Cardiac septum (tissue), 1 donor: ENCODE measurements at places on chromosomes 1 and 21. TPM values are rescaled to one million over a fixed set of nuclear protein-coding genes. Genes with fewer than 3 reads are reported as not detected.
A peak's percentile ranks its signal among the peaks of the same experiment; 100 is the strongest.

DNA sequence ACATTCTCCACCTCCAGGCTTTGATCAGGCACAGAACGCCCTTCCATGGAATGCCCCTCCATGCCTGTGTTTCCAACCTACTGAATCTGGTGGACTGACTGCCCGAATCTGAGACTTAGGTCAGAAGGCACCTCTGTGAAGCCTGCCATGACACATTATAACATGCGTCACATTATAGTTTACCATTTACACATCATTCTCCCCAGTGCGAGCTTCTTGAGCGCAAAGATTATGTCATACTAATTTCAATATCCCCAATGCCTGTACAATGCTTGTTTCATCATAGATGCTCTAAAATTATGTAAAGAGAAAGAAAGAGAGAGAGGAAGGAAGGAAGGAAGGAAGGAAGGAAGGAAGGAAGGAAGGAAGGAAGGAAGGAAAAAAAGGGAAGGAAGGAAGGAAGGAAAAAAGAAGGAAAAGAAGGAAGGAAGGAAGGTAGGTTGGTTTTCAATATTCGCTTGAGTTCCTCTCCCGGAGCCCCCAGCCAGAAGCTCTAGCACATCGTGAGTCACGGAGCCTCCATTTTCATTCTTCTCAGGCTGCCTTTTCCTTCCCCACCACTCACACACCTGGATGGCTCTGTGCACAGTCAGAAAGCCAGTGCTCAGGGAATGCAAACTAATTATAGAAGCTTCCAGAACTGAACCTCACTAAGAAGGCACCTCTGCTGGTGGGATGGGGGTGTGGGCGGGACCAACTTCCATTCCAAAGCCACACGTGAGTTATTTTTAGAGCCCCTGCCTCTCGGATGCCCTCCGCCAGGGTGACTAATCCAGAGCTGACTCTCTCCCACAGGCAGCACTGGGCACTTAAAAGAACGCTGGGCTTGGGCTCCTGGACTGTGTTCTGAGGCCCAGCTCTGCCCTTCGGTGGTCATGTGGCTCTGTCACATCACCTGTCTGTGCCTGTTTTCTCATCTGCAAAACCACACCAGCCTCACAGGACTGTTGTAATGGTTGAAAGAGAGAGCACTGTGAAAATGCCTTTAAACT, 27.4 kb downstream of the LAMB3 start:
- peak; percentile 83 for DNase-seq

Gene UTS2
- not detected for total RNA-seq

Gene SLC37A1
- total RNA-seq: 6.7 TPM

- DNase-seq: no peak
Observed at GRCh38 chr1:1211541-1212441, 2.2 kb downstream of the TNFRSF4 start.

DNA sequence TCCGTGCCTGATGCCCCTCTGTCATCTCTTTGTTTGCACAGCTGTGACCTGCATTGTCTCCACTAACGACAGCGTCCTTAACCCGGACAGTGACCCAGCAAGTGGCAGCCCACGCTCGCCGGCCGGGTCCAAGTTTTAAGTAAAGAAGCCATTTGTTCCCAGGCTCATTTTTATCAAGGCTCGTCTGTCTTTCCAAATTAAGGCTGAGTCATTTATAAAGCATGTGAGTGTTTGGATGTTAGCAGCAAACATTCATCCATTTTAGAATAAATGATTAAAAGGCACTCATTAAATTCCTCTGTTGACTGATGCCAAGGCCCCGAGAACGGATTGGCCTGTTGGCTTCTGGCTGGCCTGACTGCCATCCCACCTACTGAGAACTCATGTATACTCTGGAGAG, 514.5 kb downstream of the NPHP4 start:
- DNase-seq: no peak

DNA sequence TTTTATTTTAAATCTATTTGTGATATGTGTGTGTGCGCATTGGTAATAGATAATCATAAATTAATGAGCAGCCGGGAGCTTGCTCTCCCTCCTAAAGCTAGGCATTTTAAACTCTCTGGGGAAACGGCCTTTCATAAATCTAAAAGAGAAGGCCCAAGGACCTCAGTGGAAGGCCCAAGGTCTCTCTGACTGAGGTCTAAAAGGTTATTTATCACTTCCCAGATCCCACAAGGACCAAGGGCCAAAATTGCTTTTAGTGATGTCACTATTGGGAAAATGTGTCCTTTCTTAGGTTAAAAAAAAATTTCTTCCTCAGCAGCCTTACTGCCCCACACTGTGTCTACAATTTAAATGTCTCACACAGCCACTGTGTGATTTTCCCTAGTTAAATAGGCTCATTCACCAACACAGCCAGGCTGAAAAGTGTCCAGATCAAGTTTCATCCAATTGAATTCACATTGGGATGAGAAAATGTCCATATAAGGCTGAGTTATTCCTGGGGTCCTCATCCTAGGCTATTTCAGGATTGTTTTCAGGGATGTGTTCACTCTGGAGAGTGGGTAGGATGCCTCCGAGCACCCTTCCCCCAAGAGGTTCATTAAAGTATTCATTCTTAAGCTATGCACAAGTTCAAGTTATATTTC, 46.1 kb downstream of the SLC44A3 start:
- no peak for DNase-seq

DNA sequence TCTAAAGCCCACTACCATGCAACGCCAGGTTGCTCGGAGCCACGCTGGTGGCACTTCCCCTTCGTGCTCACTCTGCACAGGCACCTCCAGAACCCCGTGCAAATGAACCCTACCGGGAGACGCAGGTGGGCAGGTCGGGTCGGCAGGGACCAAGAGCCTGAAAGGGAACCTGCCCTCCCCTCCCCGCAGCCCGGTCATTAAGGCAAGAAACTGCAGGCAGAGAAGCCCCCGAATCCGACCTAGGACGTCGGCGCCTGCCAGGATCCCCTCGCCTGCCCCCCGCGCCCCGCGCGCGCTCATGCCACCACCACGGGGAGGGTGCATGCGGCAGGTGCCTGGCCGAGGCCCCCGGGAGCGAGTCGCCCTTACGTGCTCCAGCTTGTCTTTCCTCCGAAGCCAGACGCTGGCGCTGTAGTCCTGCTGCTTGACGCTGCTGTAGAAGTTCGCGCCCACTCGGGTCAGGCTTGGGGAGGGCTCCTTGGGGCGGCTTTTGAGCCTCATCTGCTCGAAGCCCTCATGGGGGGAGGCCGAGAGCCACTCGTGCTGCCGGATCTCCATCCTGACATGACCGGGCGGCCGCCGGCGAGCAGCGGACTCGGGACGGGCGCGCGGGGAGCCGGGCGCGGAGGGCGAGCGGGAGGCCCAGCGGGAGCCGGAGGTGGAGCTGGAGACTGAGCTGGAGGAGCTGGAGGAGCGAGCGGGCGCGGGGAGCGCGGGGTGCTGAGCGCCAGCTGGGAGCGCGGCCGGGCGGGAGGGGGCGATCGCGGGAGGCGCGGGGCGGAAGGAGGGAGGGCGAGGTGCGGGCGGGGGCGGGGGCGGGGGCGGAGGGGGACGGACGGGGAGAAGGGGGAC, 552 bp downstream of the PLD5 start:
- no peak for DNase-seq

- no peak for DNase-seq
Observed at GRCh38 chr1:113197719-113198330, 124.8 kb downstream of the LRIG2 start.

DNA sequence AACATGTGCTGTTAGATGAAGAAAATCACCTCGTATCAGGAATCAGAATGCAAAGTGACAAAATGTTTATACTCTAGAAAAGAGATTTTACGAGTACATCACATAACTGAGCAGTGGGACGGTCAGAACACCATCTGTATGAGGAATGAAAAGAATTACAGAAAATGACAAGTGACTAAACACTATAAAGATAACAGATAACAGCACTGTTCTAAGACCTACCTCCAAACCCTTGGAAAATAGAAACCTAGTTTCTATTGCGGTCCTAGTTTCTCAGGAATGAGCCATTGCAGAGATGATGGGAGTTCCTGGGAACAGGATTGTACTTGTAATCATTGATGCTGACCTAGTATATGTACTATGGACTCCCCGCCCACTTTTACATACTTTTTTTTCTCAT, 839.4 kb upstream of the ADAMTS5 start:
- no peak for DNase-seq

Gene OR14K1
- not detected for total RNA-seq

- no peak for DNase-seq
Observed at GRCh38 chr1:27856561-27857343, 15.6 kb upstream of the THEMIS2 start.

GRCh38 chr1:107254306-107254705, 113.5 kb downstream of the NTNG1 start:
- DNase-seq: no peak

DNA sequence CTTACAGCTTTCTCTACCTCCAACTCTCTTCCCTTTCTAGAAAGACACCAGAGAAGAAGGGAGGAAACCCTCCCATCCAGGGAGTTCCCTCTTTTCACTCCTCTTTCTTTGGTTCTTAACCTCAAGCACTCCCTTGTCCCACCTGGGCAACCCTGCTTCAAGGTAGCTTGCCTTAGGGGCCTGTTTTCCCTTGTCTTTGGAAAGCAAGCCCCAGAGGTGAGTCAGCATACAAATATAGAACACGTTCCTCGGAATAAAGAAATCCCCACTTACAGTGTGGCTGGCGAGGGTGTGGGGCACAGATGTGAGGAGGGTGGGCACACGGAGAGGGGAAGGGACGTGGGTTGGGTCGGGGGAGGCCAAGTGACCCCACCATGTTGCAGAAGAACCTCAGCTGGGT, 26.1 kb upstream of the KCNE2 start:
- DNase-seq: no peak

Gene NIBAN1
- 351 TPM for total RNA-seq

GRCh38 chr1:178642282-178642681, 82.8 kb upstream of the RALGPS2 start:
- no peak for DNase-seq

Gene MNDA
- 6.9 TPM for total RNA-seq

Gene COL11A1
- 0.13 TPM for total RNA-seq

- DNase-seq: no peak
Observed at GRCh38 chr21:21730512-21730911, 732.3 kb downstream of the NCAM2 start.

GRCh38 chr1:156608981-156609380, 7.7 kb upstream of the GPATCH4 start:
- DNase-seq: no peak

DNA sequence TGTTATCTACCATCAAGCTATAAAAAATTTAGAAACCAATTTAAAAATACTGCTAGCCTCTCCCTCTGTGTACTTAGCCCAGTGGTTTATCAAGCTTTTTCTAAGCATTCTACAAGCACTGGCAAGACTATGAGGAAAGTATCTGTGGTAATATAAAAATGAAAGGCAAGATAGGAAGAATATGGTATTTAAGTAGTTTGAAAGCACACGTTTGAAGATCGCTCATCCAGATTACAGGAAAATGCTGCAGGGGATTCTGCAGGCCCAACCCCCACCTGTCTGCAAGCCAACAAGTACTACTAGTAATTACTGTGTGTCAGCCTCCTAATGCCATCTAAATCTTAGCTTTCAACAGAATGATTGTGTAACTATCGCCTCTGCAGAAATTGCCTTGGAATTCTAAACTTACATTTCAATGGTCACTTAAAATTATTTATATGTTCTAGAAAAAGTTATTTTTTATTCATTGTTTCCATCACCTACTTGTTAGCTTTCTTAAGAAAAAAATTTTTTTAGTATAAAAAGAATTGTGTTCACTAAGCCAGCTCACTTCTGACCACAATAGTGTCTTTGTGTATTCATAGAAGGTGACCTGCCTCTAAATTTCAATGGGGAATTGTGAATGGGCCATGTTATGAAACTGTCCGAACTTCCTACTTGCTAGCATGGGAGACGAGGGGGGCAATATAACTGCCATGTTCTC, 8.5 kb downstream of the ERRFI1 start:
- no peak for DNase-seq

- no peak for DNase-seq
Observed at GRCh38 chr1:224906340-224906739, 23.1 kb upstream of the DNAH14 start.

Gene CYP2J2
- 160 TPM for total RNA-seq

Gene OR6N1
- total RNA-seq: not detected

- DNase-seq: peak; percentile 43
Observed at GRCh38 chr21:42632336-42632751, 21.1 kb upstream of the PDE9A start.

- DNase-seq: no peak
Observed at GRCh38 chr1:40637470-40638007, 27.9 kb downstream of the RIMS3 start.

Gene MCOLN3
- total RNA-seq: 0.94 TPM

DNA sequence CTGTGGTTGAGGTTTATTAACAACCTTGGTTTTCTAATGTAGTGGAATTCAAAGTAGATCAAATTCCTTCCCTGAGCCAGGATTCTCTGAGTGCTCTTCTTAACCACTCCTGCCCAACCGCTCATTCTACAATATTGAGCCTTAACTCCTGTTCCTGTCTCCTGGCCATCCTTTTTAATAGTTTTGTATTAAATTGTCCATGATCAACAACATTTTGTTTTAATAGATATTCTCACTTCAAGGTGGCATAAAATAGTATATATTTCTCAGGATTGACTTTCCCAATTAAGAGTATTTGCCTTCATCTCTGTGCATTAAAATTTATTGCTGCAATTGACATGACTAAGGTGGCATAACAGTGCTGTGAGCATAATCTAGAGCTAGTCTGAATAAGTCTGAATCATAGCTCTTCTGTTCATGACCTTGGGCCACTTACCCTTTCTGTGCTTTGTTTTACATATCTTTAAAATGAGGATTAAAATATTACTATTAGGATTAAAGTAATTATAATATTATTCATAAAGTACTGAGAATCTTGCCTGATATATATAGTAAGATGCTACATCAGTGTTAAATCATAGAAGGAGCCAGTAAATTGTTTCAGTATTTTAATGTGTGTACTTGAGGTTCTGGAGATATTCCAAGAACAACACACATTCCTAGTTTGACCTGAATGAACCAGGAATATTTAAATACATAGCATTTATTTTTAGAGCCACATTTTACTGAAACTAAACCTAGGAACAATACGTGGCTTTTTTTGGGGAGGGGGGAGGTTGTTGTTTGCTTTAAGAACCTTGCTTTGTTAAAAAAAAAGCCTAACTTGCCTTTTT, 76.4 kb downstream of the ADGRL2 start:
- DNase-seq: no peak

GRCh38 chr1:47731730-47732129, 265.5 kb downstream of the TRABD2B start:
- DNase-seq: no peak

DNA sequence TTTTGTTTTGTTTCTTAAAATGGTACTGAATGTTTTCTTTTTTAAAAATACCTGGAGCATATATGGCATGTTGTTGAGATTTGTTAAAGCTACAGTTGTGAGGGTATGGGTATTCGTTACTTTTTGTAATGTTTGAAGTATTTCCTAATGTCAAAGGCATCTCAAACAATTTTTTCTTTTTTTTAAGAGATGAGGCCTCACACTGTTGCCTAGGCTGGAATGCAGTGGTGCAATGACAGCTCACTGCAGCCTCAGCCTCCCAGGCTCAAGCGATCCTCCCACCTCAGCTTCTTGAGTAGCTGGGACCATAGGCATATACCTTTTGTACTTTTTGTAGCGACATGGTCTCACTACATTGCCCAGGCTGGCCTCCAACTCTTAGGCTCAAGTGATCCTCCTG, 16.1 kb downstream of the CLCN6 start:
- DNase-seq: no peak

- DNase-seq: no peak
Observed at GRCh38 chr1:67408148-67408547, 22.1 kb downstream of the SERBP1 start.

- DNase-seq: no peak
Observed at GRCh38 chr1:212656730-212657129, 42.9 kb downstream of the BATF3 start.

GRCh38 chr1:77290576-77290975, 8.8 kb downstream of the AK5 start:
- DNase-seq: no peak
